ENCODE measurements at places on chromosomes 11 and 22.

DNA sequence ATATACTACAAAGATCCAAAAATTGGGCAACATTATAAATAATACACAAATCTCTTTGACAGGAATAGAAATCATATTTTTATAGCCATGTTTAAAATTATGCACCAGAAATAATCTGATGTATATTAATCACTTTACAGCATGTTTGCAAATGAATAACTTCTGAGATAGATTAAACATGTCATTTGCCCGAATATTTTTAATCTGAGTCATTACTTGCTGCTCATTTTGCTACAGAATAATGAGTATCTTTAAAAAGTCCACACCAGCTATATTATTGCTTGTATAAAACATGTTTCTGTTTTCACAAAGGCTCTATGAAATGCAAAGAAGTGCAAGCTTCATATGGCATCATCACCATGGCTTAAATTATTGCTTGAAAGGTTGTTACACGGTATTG, 336.8 kb downstream of the GUCY1A2 start:
- no peak for DNase-seq

GRCh38 chr22:50030297-50031188, 18.0 kb upstream of the IL17REL start:
- DNase-seq, result peak; percentile 86

DNA sequence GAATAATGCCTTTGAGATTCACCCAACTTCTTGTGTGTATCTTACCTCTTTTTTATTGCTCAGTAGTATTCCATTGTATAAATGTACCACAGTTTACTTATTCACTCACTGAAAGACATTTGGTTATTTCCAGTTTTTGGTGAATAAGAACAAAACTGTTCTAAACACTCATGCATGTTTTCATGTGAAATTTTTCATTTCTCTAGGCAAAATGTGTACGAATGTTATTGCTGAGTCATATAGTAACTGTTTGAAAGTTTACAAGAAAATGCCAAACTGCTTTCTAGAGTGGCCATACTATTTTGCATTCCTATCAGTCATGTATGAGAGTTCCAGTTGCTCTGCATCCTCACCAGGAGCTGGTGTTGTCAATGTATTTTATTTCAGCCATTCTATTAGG, 8.8 kb upstream of the EMSY start:
- no peak for DNase-seq

- DNase-seq, result peak; percentile 13
These were observed 1002.7 kb downstream of the BRD1 start for GRCh38 chr22:48824712-48825651.

GRCh38 chr11:115765803-115766239, 261.6 kb upstream of the CADM1 start:
- DNase-seq, result no peak

GRCh38 chr11:23310276-23310675, 450.0 kb upstream of the CCDC179 start:
- peak; percentile 41 for DNase-seq

DNA sequence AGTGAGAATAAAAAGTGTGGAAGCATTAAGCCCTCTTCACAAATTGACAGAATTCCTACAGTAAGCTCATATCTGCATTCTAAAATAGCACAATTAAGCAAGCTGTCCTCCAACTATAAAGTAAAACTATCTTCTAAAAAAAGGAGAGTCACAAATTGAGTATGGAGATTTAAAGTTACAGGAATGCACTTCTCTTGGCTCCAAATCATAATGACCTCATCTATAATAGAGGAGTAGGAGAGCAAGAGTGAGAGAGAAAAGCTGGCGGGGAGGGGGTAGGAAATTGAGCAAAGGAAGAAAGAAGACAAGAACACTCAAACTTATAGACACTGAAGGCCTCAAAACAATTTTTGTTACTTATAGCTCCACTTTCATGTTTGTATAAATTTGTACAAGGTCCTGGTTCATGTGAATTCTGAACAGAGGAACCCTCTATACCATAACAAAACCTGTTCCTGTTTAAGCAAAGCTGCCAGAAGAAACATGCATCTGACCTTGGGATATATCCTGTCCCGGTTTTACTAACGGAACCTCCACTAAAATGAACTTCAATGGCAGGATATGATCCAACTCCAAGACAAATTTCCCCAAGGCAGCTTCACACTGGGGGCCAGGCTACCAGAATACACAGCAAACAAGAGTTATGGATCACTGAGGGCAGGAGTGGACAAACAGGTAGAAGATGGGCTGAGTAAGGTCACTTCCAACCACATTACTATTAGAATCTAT, 37.2 kb downstream of the SLC35F2 start:
- DNase-seq, result peak; percentile 55

GRCh38 chr11:125218336-125218735, 53.8 kb downstream of the PKNOX2 start:
- DNase-seq, result no peak

DNA sequence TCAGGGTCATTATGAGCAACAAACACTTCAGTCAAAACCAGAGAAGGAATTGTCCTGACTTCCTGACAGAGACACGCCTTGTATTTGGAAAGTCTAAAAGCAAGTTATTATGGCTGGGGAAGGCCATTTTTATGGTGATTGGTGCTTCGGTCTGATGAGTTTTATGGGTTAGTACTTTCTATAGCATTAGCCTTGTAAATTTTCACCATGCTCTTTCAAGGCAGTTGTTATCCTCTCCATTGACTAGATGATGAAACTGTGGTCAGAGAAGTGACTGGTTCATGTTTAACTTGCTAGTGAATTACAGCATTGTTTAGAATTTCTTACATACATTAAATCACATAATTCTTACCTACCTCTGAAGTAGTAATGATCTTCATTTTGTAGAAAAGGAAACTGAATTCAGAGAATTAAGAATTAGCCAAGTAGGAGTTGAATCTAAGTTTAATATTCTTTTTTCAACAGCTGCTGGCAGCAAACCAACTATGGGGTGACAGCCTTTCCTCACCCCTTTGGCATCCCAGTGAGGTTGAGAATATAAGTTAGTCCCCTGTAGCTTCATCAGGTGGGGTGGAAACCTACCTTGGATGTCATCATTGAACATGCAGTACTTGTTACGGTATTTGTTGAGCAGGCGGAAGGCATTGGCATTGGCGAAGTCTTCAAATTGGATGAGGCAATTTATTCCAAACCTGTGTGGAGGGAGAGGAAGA, 90.0 kb downstream of the CCDC81 start:
- no peak for DNase-seq

- DNase-seq, result no peak
These were observed 355.6 kb downstream of the OPCML start for GRCh38 chr11:133176748-133177147.

- DNase-seq, result no peak
These were observed 261.9 kb upstream of the PLET1 start for GRCh38 chr11:112522536-112522935.

- DNase-seq, result no peak
These were observed 677.6 kb downstream of the NTM start for GRCh38 chr11:132048040-132048439.

DNA sequence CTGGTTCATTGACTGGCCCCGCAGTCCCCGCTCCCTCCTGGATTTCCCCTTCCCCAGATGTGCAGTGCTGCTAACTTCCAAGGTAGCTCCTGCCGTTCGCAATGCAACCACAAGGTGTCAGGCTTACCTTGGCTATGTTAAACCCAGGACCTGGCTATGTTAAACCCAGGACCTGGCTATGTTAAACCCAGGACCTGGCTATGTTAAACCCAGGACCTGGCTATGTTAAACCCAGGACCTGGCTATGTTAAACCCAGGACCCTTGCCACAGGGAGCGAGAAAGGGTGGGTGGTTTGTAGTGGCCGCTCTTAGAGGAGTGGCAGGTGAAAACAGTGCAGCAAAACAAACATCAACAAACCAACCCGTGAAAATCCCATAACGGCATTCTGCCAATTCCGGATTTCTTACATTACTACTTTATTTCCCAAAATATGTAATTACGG, 2.9 kb upstream of the ADAMTS8 start:
- peak; percentile 88 for DNase-seq

DNA sequence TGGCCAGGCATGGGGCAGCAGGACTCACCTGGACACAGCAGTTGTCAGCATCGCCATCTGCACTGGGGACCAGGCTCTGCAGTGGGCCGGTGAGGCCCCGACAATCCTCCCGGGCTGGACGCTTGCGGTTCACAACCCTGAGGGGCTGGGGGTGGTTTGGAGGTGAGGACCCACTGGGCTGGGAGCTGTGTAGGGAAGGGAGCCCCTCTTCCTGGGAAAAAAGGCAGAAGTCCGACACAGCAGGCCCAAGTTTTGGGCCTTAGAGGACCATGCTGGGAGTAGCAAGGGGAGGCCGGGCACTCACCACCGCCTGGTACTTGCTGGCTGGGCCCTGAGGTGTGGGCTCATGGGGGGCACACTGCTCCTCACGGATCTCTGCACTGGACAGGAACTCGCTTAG, 39.8 kb upstream of the KCNJ11 start:
- no peak for DNase-seq

DNA sequence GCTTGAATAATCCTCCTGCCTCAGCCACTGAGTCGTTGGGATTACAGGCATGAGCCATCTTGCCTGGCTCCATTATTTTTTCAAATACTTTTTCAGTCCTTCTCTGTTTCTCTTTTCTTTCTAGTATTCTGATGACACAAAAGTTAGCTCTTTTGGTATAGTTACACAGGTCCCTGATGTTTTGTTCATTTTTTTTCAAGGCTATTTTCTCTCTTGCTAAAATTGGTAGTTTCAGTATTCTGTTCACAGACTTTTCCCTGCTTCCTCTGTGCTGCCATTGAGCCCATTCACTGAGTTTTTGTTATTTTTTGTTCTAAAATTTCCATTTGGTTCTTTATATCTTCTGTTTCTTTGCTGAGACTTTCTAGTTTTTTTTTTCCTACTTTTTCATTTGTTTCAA, 166.5 kb downstream of the UVRAG start:
- no peak for DNase-seq

DNA sequence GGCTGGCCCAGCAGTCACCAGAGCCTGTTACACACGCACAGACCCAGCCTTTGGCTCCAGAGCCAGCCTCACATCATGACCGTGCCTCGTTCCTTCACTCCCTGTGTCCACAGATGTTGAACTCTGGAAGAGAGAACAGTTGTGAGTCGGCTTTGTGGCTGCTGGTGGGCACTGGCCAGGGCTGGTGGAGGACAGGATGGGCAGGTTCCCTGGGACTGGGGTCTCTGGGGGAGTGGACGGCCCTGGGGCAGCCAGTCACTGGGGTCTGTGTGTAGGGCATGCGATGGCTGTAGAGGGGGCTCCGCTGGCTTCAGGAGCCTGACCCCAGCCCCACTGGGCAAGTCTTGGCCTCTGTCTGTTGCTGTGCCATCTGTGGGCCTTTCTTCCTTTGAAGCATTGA, 1070.1 kb downstream of the BRD1 start:
- DNase-seq, result no peak

DNA sequence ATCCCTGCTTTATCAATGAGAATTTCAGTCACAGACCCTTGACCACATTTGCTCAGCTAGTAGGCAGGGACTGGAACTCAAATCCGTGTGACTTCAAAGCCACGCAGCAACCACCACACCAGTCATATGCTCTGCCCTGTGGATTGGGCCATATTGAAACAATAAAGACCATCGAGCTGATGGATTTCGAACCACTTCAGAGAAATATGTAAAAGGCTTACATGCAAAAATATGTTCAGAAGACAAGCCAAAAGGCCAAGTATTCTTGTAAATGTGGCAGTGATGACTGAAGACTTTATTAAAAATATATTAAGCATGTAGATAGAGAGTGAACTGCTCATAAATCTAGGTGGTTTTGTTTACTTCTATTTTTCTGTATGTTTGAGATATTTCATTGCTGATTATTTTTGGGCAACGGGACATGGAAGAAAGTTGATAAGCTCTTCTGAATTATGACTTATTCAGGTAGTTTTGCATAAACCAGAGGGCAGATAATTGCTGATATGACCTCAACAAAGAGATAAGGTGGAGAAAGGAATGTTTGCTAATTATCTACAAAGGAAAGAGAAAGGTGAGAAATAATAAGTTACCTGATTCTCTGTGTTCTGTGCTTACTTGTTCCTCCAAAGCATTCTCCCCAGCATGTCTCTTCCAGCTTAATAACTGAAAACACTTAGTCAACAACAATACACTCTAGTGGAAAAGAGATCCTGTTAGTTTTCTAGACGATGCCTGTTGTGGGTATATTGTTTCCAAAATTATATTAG, 99.4 kb downstream of the PDHX start:
- DNase-seq, result no peak

DNA sequence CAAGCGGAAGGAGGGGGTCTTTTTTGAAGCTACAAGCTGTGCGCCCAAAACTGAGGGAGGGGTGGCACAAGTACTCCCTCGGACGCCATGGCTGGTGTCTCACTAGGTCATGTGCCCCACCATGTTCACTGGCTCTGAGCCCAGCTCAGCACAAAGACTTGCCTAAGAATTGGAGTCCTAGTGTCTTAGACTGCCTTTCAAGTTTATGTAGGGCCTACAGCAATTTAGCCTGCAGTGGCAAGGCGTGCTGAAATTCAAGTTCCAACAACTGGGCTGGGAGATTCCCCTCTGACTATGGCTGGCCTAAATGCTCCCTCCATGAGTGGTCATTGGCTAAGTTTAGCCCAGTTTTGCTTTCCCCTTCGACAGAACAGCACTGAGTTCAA, 27.3 kb downstream of the FCHSD2 start:
- DNase-seq, result no peak

DNA sequence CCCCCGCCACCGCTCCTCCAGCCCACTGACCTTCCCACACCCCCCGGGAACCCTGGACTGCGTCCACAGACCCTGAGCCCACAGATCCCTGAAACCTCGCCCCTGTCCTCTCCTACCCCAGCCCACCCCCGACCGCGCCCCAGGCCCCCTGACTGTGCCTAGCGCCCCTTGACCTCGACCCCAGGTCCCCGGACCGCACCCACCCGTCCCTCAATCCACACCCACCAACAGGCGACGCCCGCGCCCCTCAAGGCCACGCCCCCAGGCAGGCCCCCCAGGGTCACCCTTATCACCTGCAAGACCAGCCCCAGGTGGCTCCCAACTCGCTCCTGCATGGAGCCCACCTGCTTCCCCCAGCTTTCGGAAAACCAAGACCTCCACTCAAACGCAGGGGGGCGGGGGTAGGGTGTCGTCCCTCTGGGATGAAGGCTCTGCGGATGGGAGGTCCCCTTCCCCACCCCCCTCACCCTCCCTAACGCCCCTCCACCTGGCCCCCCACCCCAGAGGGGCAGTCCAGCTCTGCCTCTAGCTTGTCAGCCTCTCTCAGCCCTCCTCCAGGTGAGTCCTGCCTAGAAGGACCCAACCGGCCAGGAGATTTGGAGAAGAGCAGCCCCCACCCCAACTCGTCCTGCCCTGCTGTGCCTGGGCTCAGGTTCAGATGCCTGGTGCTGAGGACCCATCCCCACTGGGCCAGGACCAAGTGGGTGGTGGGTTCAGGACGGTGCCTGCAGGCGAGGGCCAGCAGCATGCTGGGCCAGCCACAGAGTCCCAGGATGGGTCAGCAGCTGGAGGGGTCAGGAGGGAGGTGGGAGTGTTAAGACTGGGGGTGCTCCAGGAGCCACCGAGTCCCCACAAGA, 3.1 kb upstream of the IL17REL start:
- no peak for DNase-seq
